ENCODE measurements at places on chromosomes 2 and 18.

DNA sequence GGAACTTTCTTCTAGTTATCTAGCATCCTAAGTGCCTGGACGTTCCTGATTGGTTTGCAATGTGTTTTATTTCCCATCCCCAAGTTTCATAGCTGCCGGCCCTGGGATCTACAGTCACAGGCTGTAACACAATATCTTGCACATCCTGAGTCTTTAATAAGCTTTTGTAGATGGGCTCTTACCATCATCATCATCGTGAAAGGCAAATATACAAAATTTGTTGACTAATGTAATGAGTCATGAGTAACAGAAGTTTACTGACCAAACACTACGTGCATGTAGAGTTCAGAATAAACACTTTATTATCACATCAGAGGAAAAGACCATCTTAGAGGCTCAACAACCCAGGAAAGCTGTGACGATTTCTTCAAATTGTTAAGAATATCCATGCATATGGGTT is 8.1 kb upstream of the TYMS start:
- DNase-seq: no peak

DNA sequence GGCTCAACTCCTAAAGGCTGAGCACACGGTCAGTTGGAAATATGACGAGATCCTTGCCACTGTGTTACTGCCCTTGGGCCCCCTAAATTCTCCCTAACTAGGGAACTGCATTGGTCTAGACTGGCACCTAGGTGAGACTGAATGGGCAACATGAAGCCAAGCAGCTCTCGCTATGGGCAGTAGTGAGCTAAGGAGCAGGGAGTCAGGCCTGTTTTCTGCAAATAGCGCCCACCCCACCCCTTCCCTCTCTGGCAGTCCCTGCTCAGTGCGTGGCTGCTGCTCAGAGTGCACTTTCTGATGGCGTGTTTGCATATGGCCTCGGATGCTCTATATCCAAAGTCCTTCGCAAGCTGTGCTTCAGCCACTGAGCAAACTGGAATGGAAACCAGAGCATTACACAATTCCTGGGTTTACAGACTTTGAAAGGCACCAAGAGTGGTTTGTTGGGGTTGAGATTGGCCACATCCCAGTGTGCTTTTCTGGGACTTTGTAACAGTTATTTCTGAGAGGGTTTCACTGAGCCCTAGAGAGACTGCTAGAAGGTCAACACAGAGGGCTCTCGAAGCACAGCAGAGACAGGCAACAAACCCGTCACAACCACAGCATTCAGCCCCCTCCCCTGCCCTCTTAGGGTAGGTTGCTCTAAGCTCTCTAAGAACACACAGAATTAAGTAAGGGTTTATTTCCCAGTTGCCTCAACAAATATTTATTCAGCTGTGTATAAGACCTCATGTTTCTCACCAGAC is 419.9 kb downstream of the STK39 start:
- DNase-seq: no peak

- DNase-seq: peak; percentile 76
These were observed 2.1 kb downstream of the RRM2 start for GRCh38 chr2:10124538-10125045.

GRCh38 chr2:176872406-176872805 is 340.2 kb upstream of the HNRNPA3 start:
- DNase-seq: no peak

GRCh38 chr2:64342195-64343099 is 111.5 kb upstream of the LGALSL start:
- no peak for DNase-seq

GRCh38 chr18:44884431-44884830 is 203.7 kb downstream of the SETBP1 start:
- DNase-seq: no peak

GRCh38 chr2:26494199-26494598 is 16.3 kb upstream of the OTOF start:
- DNase-seq: no peak

DNA sequence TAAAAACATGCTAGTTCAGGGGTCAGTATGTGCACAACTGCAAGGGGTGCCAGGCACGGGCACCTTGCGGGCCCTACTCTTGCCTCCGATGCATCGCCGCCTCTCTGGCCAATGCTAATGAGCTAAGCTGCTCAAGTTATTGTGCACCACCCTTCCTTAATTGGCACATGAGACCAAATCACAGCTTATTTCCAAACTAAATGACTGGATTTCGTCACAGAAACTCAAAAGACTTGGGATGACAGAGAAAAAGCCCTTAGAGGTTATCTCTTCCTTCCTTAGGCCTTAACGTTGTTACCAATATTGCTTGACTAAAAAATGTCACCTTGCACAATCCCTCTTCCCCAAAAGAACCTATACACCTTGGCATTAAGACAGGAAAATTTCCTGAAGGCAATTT is 7.7 kb downstream of the RNF149 start:
- no peak for DNase-seq

DNA sequence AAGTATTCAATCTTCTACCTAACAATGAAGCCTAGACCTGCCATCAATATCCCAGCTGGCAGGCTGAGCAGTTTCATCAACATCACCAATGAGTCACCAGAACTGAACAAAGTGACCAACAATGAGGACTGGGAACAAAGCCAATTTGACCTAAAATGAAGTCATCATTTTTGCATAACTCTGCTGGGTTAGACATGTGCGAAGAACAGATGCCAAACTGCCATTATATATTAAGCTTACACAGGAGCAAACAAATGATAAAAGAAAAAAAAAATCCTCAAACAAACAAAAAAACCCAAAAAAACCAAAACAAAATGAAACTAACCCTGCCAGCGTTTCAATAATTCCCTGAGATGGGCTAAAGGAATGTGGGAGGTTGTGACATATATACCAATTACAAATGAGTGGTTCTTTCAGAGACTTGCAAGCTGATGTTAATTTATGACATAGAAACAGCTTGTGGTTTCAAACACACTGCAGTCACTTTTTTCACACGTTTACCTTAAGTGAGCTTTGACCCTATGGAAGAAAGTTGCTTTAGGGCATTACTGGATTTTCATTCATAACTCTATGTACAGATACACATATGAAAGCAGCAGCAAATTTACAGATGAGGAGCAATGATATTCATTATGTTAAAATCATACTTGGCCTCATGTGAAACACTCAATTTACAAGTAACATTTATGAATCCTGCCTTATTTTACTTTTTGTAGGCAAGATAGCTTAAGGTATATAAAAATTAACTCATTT is 56.9 kb upstream of the CCDC141 start:
- DNase-seq: peak; percentile 43

DNA sequence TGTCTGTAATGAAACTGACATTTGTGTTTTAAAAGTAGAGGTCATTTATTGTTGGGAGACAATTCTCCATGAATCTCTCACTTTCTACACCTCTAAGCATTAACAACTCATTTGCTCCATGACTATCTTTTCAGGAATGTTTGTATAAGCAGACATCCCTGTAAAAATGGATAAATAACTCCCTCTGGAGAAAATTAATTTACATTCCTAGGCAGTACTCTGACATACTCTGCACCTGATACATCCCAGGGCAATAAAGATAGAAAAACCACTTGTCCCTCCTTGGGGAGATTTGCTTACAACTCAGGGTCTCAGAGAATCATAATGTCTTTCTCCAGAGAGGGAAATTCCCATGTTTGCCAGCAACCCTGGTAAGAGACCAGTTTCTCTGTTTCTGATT is 1037.7 kb upstream of the SLC39A10 start:
- DNase-seq: no peak

DNA sequence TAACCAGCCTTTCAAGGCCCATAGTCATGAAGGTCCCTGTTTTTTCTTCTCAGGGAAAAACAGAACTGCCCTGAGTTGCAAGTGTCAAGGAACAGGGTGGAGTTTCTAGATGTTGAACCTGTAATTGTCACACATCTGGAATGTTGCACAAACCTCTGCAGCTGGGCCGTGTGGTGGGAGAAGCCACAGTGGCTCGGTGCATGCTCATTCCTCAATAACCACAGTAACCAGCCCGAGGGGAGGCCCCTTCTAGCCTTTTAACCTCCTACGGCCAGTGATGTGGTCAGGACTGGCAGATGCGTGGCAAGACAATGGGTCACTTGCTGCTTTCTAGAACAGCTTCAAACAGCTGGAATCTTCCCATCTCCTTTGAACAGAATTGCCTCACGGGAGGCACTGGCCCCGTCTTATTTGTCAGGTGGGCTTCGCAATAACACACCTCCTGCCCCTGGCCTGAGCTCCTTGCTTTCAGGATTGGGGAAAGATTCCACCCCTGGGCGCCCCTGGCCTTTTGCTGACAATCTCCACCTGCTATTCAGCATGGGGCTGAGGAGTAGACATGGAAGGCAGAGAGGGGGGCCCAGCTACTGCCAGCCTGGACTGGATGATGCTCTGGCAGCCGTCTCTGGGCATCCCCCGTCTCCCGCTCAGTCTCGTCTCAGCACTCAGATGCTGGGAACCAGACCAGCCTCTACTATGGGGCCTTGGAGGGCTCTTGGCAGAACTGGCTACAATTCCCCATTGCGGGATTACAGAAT is 102.9 kb downstream of the KLHL29 start:
- peak; percentile 39 for DNase-seq

DNA sequence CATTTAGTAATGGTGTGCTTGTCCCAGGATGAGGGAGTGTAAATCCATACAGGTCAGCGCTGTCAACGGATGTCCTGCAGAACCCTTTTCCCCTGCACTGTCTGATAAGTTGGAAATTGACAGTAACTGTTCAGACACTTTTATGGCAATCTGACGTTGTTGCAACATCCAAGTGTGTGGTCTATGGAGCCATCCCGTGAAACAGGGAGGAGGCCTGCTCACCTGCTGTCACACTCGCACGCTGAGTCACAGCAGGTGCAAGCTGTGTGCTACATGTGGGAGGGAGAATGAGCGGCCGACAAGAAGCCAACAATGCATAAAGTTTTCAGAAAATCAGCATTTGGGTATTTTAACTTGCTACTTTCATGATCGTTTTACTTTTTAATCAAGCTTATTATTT is 43.7 kb upstream of the RMDN2 start:
- DNase-seq: no peak

GRCh38 chr18:11767935-11768334 is 78.9 kb downstream of the GNAL start:
- no peak for DNase-seq

- no peak for DNase-seq
These were observed 129.7 kb downstream of the WDSUB1 start for GRCh38 chr2:159156834-159157233.

DNA sequence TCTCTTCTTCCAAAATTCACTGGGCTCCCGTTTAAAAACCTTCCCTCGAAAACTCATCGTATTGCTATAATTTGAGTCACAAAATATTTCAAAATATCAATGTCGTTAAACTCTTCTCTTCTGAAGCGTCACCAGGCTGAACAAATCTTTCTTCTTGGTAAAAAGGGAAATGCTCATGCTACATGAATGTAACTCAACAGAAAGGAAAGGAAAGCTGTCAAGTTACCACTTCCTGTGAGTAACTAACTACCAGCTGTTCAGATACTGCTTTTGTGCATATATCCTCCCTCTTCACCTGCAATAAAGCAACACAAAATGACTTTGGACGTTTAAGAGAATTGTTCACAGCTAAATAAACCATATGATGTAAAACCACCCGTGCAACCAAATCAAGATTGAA is 95.4 kb downstream of the DOCK10 start:
- DNase-seq: peak; percentile 86

DNA sequence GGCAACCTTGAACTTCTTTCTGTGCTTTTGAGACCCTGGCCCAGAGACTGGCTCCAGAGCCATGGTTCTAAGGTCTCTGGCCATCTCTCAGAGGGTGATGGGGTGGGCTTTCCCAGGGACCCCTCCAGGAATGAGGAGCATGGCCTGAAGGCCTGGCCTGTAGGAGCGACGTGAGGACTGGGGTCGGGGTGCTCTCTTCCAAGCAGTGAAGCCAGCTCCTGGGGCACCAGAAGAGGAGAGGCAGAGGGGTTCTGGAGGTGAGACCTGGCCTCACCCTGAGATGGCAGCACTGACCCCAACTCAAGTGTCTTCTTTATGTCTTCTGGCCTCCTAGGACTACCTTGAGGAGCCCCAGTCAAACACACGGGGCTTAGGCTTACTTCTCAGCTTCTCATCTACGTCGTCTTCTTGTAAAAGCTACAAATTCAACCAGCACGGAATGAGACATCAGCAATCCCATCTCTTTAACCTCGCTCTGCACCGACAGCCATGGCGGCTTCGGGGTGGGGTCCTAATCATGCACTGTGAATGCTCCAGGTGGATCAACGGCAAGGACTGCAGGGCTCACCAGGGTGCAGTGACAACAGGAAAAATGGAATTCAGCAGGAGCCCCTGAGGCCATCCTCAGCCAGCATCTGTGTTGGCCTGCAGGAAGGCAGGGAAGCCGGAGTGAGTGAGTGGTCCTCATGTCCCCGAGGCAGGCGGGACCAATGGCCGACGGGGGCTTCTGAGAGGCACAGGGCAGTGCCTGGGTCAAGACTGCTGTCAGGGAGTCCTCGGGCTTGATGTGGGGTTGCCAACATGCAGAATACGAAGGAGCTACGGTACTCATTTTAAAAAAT is 214.1 kb downstream of the HDAC4 start:
- DNase-seq: no peak
